ENCODE measurements at places on chromosomes 4 and X.
A peak's percentile ranks its signal among the peaks of the same experiment; 100 is the strongest.

- DNase-seq, result no peak
Observed at GRCh38 chr4:6763330-6763851, 19.1 kb upstream of the KIAA0232 start.

DNA sequence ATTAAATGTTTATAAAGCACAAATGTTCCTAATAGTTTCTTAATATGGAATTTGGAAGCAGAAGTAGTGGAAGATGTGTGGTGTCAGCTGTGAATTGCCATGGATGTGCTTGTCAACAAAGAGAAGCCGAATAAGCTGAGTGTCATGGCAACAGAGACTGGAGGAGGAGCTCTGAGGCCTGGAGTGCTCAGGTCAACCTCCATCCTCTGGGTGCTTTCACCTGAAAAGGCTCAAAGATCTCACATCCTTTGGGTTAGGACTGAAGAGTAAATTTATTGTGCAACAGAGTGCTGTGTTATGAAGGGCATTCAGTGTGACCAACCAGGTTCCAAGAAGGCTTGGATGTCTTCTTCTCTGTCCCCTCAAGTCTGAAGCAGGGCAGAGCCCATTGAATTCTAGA, 18.7 kb downstream of the SGMS2 start:
- DNase-seq, result no peak

DNA sequence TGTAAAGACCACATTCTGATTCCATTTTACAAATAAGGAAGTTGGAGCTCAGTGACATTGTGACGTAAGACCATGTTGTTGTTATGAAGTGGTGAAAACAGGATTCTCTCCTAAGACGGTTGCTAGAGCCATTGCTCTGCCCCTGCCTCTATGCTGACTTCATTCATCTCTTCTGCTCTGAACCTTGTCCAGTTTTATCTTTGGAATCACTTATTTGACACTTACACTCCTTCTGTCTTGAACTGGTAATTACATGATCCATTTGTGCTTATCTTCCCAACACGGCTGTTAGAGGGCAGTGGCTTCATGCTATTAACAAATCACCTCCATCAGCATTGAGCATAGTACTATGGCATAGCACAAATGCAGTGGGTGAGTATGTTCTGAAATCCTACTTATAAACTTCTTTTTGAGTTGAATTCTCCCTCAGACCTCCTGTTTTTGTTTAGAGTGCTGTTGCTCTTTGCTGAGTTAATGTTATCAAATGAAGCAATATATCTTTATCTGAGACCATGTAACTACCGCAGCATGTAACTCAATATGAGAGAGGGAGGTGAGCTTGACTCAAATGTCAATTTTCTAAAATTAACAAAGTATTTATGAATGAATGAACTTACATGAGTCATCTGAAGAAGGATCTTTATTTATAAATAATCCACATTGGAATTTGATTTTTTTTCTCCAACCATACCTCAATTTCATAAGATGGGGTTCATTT, 177.8 kb downstream of the RASL11B start:
- DNase-seq, result no peak

GRCh38 chr4:41670982-41671381, 77.5 kb downstream of the PHOX2B start:
- no peak for DNase-seq

GRCh38 chr4:2253160-2254084, 8.5 kb downstream of the MXD4 start:
- no peak for DNase-seq

- DNase-seq, result no peak
Observed at GRCh38 chrX:101208152-101208905, 11.3 kb upstream of the DRP2 start.

DNA sequence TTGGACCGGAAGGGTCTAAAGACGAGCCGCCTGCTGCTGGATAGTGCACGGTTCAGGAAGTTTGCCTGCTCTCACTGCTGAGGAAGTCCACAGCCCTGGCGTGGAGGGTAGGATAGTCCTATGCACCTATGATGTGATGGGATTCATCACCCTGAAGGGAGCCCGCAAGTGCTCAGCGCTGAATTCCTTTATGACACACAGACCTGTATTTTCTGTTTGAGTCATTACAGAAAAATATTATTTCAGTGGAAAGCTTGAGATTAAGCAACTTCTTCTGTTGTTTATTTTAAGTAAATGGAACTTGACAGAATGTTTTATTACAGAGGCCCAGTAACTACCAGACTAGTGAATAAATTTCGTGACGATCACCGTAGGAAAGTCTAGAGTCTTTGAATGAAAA, 123.2 kb downstream of the TRIML1 start:
- no peak for DNase-seq

- DNase-seq, result no peak
Observed at GRCh38 chr4:147311956-147312355, 168.9 kb upstream of the EDNRA start.

DNA sequence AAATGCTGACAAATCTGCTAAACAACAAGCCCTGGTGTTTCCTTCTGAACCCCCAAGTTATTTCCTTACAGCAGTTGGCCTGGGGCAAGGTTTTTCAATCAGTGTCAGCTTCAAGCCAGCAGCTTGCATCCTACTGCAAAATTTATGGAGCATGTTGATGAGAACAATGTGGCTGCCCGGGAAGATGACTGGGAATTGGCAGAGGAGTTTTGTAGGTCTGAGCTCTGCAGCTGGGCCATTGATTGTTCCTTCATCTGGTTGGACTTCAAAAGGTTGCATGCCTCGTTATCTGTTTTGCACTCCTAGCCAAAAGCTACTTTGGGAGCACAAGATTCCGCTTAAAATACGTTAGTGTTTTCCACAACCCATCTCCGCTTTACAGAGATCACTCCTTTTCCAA, 1030.3 kb upstream of the LCORL start:
- no peak for DNase-seq

DNA sequence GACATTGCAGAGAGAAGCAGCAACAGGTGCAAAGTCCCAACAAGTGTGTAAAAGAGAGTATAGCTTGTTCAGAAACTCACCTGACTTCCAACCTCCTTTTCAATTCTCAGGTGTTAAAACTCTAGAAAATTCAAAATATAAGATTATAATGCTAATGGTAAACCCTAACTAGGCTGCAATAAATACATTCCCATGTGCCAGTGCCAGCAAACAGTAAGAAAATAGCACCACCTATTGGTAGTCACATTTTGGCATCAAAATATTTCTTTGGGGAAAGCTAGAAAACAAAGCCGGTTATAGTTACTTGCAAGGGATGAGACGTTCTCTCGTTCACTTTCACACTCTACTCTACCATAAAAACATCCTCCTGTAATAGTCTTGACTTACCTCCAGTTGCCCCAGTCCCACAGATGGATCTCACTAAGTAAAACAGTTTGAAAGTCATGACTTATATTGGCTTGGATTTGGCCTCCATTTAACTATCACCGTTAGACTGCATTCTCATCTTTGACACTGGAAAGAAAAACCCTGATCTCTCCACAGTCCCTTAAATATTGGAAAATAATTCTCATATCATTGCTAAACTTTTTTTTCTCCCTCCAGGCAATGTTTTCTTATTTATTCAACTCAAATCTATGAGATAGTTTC, 9.6 kb downstream of the BMP3 start:
- peak; percentile 56 for DNase-seq

GRCh38 chr4:83283181-83283580, 1.4 kb downstream of the COQ2 start:
- DNase-seq, result no peak

DNA sequence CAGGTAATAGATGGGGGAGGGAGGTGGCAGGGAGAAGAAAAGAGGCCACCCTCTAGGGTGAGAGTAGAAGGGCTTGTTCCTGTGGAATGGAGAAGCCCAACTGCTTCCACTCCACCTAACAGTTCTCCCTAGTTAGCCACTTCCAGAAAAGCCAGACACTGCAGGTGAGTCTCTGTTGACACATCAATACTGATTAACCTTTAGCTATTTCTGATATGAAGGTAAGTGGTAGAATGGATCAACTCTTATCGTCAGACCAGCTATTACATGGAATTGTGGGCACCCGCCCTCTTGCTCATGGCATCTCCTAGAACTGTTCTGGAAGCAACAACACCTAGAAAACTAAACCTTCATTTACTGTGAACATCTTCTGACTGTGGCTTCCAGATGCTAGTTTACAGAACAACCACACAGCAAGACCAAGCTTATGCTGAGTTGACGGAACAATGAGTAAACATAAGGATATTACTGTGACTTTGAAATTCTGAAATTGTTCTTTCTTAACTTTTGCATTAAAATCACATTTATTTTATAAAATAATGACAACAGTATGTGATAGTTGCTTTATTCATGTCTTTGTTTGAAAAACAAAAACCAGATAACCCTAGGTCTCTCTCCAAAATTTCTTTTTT, 44.7 kb downstream of the ANXA3 start:
- no peak for DNase-seq

GRCh38 chr4:183401473-183401872, 43.0 kb upstream of the CDKN2AIP start:
- no peak for DNase-seq

DNA sequence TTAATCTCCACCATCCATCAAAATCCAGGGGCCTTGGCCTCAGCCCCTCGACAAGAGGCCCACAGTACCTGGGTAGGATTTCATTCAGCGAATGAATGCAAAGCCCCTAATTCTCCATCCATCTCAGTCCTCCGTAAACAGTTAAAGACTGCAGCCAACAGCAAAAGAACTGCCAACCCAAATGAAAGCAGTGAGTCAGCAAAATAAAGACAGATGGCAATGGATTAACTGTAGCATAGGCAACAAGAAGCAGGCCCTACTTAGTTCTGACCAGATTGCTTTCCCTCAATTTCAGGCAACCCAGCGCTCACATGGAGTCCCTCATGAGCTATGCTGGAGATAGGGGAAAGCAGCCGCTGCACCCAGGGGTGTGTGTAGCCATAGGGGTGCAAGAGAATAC, 21.4 kb downstream of the PLAC1 start:
- peak; percentile 64 for DNase-seq

GRCh38 chr4:30867427-30867826, 147.3 kb downstream of the PCDH7 start:
- DNase-seq, result no peak

DNA sequence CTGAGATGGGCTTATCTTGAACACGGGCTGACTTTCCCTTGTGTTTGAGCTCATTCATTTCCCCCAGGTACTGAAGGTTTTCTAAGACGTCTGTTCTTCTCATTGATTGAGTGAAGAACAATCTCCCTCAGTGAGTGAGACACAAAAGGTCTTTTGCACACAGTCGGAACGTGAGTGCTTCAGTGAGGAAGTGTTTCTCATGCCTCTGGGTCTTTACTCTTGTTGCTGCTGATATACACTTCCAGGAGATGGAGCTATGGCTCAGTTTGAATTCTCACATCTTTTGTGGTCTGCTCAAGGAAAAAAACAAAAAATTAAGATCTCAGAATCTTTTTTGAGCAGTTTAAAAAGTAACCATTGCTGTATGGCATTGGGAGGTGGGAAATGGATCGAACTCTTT, 981.9 kb upstream of the TENM3 start:
- no peak for DNase-seq

GRCh38 chr4:187598196-187598595, 397.4 kb upstream of the ZFP42 start:
- no peak for DNase-seq

- no peak for DNase-seq
Observed at GRCh38 chr4:148044912-148045352, 313.0 kb downstream of the ARHGAP10 start.

DNA sequence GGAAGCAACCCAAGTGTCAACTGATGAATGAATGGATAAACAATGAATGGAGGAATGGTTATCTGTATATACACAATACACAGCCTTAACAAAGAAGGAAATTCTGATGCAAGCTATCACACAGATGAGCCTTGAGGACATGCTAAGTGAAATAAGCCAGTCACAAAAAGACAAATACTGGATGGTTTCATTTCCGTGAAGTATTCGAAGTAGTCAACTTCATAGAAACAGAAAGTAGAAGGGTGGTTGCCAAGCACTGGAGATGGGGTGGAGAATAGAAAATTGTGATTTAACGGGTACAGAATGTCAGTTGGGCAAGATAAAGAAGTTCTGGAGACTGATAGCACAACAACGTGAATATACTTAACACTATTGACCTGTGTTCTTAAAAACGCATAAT, 28.2 kb downstream of the CENPU start:
- no peak for DNase-seq

DNA sequence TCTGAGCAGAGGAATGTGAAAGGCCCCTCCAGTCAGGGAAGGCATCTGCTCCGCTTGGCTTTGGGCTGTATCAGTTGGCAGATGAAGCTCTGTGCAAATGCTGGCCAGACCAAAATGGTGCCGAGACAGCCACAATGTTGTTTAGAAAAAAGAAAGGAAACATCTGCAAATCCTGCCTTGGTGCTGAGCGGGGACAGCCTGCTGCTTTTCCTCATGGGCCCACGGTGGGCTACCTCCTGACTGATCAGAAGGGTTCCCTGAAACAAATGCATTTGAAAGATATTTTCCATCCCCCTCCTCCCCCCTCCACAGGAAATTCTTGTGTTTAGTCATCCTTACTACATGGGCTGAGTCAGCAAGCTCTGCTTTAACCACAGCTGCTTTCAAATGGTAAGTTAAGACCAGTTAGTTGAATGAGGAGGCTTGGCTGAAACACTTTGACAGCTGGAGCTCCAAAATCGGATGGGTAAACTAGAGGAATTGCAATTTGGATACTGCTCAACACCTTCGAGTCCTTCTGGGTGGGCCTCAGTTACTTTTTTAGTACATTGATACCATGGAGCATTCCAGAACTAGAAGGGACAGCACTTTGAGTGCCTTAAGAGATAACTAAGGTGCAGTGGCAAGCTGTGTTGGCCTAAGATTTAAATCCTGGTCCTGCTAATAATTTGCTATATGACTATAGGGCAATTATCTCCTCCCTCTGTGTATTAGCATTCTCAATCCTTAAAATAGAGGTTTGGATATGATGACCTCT, 36.0 kb downstream of the PLAC1 start:
- peak; percentile 92 for DNase-seq

DNA sequence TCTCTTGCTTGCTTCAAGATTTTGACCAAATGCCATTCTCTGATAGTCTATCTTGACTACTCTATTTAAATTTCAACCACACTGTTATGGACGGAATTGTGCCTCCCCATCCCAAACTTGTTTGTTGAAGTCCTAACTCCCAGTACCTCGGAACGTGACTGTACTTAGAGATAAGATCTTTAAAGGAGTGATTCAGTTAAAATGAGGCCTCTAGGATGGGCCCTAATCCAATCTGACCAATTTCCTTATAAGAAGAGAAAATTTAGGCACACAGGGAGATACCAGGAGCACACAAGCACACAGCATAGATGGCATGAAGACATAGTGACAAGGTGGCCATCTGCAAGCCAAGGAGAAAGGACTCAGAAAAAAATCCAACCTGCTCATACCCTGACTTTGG, 269.9 kb downstream of the KCNIP4 start:
- DNase-seq, result no peak

GRCh38 chr4:42678512-42678911, 21.6 kb upstream of the ATP8A1 start:
- no peak for DNase-seq

Measured in AG08395 (cell line).